MM.1S (cell line): ENCODE measurements at places on chromosomes 4 and X.
A peak's percentile ranks its signal among the peaks of the same experiment; 100 is the strongest.

DNA sequence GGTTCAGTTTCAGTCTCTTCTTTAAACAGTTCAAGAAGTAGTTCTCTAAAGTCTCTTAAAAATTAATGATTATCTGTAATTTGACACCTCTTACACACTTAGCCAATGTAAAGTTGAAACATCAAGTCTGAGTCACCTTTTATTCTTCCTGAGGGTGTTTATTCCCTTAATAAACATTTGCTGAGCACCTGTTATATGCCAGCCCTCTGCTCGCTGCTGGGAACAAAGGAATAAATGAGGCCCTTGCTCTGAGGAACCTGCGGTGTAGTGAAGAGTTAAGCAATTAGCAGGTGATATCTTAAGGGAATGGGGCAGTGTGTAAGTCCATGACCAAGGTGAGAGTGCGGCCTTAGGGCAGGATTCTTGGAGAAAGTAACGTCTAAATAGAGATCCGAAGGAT lies 5.2 kb upstream of the NDNF start:
- no peak for DNase-seq

GRCh38 chr4:114015444-114015899 lies 36.0 kb upstream of the ARSJ start:
- no peak for DNase-seq

DNA sequence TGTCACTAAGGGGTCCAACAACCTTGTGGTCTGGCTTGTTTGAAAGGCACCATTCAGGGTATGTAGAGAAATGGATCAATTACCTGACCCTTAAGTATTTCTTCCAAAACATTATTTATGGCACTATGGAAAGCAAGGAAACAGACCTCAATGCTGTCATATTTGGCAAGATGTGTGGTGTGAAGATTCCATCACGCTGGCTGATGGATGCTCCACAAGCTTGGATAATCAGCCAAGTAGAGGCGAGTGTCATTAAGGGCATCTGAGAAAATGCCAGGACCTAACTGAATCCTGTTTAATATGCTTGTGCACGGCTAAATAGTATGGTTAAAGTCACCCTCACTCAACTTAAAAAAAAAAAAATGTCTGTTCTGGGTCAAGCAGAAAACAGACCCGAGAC lies 120.7 kb downstream of the COMMD8 start:
- DNase-seq = no peak

DNA sequence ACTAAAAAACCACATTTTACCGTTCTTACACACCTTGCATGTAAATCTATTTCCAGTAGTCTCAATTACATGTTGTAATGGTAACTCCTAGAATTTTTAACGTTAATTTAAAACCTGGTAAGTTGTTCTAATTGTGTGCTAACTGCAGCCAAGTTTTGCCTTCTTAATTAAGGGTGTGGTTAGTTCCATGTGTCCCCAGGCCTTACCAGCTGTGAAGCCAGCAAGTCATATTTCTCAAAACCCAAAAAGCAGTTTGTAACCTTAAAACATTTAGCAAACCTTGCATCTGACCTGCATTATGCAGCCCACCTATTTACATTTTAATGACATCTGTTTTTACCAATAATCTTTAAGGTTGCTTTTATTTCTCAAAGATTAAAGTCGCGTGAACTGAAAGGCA lies 18.4 kb upstream of the FAM47E start:
- DNase-seq = no peak

DNA sequence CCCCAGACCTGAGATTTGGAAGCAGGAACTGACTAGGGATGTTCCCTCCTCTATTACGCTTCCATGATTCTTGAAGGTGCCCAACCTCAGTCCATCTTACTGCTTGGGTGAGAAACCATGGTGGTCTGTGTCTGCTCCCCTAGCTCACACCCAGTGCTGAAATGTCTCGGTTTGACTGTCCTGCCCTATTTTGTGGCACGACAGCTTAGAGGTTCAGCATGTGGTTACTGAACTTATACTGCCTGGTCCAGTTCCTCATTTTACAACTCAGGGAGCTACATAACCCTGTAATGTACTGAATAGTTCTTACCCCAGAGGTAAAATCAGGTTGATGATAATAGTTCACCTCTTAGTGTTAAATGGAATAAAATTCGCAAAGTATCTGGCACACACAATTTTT lies 203.1 kb downstream of the RBM46 start:
- DNase-seq = no peak

GRCh38 chr4:174764105-174764729 lies 64.8 kb downstream of the GLRA3 start:
- DNase-seq = peak; percentile 74

- no peak for DNase-seq
Observed at GRCh38 chr4:121989715-121990114, 37.9 kb upstream of the TRPC3 start.

- no peak for DNase-seq
Observed at GRCh38 chr4:182179105-182179504, 64.1 kb upstream of the TENM3 start.

DNA sequence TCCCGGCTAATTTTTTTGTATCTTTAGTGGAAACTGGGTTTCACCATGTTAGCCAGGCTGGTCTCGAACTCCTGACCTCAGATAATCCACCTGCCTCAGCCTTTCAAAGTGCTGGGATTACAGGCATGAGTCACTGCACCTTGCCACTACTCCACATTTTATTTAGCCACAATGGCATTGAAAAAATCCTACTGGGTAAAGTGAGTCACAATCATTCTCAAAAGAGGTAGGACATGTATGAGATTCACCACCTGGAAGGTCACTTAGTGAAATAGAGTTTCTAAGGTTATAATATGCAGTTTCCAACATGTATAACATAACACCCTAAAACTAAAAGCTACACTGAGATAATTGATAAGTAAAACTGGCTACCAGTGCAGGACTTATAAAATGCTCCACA lies 159.2 kb downstream of the BTC start:
- no peak for DNase-seq

DNA sequence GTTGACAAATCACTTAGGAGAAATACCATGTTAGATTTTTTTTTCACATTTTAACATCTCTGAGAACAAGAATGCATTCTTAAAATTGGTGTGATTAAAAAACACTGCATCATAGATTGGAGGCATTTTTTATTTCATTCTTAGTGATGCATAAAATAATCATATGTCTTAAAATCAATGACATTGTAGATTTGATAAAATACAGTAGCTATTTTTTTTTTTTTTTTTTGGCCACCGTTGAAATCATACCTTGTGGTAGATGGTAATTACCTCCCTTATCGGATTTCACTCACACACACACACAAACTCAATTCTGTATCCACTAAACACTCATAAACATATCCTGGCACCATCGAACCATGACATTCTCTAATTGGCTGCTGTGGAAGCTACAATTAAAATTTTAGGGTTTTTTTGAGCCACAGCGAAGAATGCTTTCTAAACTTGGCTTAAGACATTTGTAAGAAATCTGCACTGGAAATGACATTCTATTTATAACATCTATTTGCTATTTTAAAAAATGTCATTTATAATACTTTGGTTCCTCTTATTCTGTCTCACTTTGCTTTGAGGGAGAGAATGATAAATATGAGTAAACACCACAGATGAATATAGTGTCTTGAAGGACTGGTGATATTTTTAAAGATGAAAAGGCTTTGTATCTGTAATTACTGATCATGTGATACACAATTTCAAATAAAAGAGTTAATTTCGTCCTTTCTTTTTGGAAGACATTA lies 60.1 kb downstream of the CCSER1 start:
- no peak for DNase-seq

DNA sequence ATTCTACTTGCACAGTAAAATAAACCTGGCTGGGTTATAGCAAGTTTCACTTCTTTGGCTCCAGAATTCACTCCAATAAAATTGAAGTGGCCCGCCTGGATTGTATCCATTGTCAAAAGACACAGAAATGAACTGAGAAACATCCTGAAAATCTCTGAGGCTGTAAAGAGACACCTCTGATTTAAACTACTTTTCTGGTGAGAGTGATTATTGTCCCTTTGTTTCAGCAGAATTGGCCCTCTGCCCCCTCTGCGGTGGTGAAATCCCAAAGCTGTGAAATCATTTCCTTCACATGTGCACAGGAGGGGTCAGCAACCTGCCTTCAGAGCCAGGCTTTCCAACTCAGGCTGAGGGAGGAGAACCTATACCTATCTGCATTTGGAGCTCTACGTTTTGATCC lies 23.0 kb downstream of the GAB3 start:
- DNase-seq = no peak
